ENCODE measurements at places on chromosomes 2 and 18.
A peak's percentile ranks its signal among the peaks of the same experiment; 100 is the strongest.

DNA sequence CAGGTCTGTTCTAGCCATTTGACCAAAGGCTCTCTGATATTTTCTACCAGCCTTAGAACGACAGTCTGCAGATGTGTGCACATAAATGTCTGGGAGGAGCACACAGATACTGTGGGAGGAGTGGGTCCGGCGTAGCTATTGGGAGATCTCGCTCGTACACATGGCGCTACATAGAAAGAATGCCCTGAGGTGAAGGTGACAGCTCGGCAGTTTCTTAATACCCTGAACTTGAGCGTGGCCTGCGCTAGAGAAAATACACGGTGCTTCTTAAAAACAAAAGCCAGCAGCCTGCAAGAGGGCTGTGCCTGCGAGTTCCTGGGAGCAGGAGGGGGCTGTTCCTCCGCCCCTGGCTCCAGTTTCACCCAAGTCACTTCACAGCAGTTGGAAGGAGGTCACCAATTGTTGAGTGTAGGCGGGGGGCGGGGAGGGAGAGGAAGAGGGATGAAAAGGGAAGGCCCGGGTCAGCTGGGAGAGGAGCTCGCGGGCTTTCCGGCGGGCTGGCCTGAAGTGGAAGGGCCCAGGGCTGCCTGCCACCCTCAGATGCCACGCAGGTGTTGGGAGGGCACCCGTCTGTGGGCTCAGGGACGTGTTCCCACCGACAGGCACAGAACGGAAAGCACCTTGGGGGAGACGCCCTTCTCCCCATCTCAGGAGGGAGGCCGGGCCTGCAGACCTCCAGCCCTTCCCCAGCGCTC, 124.7 kb upstream of the ZNF516 start:
- peak; percentile 76 for DNase-seq

- no peak for DNase-seq
Measured at GRCh38 chr2:168976034-168976654, 55.0 kb downstream of the ABCB11 start.

DNA sequence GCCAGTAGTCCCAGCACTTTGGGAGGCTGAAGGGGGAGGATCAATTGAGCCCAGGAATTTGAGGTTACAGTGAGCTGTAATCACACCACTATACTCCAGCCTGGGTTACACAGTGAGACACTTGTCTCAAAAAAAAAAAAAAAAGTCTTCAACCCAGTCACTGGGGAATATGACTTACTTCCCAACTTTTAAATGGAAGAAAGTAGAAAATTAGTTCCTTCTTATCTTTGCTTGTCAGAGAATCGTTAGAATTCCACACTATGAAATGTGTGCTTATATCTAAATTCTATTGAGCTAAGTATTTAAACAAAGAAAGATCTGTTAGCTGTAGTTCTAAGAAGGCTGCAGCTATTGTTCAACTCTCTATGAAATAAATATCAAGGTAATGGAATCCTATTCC, 22.4 kb downstream of the DYNC2LI1 start:
- DNase-seq = no peak

DNA sequence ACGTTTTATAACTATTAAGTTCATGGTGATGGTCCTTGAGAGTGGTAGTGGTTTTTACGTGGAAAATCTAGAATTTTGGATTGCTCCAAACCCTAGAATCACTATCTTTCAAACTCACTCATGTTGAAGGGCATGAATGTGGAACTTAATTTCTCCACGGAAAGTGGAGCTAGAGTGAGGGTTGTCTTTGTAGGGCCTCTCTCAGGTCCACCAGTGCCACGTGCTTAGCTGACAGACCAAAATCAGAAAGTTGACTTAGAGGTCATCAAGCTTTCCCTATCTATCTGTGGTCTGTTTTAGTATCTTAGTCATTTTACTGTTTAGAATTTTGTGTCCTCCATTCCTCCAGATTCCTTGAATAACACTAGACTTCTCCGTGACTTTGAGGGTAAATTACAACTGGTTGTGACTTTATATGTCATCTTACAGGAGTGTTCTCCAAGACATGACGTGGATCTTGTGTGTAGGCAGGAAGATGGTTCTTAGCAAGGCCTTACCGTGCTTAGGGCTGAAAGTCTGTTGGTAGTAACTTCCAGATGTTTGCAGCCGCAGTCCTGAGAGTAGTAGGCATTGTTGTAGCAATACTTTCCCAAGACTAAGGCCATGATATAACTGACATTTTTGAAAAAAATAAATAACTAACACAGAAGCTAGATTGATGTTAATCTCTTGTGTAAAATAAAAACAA, 26.8 kb downstream of the DIS3L2 start:
- DNase-seq = no peak

GRCh38 chr18:46412916-46413315, 244.1 kb downstream of the LOXHD1 start:
- no peak for DNase-seq

DNA sequence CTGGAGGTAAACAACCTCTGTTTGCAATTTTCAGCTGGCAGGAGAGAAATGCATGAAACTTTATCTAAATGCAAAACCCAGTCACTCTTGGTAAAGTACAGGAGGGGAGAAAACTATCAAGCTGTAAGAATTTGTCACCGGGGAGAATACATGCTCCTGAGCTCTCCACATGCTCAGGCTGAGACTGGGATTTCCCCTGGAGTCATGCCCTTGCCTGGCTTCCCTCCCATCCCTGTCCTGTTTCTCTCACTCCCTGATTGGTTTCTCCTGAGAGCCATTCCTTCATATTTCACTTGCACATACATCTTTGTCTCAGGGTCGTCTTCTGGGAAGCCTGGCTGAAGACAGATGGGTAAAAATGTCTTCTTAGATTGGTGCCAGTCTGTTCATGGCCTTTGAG, 52.9 kb upstream of the SPATS2L start:
- no peak for DNase-seq

GRCh38 chr18:50717563-50717962, 102.3 kb downstream of the MRO start:
- DNase-seq = no peak

GRCh38 chr18:44732599-44732998, 51.9 kb downstream of the SETBP1 start:
- no peak for DNase-seq

GRCh38 chr2:86175828-86176227, 19.4 kb downstream of the IMMT start:
- DNase-seq = no peak

GRCh38 chr2:62202019-62202722, 6.3 kb downstream of the B3GNT2 start:
- DNase-seq = no peak

- no peak for DNase-seq
Measured at GRCh38 chr2:99942561-99943347, 199.6 kb downstream of the AFF3 start.

- DNase-seq = peak; percentile 82
Measured at GRCh38 chr2:40450796-40451430, 977 bp downstream of the SLC8A1 start.

DNA sequence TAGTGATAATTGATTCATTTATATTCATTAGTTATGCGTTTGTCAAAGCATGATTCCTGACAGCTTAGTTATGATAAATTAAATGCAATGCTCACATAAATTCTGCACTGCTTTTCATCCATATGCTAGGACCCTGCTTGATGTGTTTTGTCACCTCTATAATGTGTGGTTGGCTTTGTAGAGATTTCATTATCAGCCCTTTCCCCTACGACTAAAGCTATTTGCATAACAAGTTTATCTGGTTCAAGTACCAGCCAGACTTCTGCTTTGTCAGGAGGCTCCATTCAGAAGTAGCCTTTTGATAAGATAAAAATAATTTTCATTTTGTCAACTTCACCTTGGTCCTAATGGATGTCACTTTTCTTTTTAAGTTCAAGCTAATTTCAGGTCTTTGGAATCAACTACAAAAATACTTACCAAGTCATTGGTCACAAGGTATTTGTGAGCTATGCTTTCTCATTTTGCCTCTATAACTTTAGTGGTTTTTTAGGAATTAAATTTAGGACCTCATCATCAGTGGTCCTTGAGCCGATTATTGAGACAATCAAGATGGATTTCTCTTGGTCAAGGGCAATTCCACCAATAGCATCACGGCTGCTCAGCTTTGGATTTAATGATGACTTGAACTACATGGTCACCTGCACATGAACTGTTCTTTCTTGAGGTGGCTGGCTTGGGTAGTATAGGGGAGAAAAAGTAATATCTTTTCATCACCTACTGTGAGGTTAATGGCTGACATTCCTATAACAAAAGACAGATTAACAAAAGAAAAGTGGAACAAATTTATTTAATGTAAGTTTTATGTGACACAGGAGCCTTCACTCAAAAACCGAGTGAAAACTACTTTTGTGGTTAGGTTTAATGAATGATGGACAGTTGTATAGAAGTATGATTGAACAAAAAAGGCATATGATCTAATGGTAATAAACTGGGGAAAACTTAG, 162.1 kb downstream of the MYO3B start:
- DNase-seq = no peak

DNA sequence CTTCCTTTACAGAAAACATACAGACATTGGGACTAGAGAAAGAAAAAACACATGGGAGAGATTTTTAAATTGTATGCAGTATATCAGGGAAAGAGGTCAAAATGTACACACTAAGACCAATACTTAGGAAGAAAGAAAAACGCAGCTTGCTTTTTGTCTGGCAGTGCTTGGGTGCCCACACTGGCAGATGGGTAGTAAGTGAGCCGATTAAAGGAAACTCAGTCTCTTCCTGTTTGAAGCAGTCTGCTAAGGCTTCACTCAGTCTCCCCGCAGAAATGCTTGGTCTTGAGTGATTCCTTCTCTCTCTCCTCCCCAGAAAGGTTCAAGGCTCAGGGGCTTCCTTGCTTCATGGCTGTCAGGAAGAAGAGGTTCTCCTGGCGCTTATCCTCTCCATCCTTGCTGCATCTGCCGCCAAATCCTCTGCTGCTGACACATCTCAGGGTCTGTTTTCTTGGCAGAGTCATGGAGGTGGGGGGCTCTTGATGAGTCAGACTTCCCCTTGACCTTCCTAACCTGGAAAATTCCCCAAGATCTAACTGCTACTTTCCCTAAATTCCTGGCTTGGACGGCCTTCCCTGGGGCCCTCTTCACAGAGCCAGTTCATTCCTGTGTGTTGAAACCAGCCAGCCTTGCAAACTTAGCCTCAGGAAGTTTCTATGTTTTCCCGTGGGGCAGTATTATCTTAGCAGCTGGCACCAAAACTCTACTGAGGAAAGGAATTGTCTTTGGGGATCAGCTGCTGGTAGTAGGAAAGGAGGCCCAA, 10.5 kb upstream of the TMSB10 start:
- peak; percentile 31 for DNase-seq

DNA sequence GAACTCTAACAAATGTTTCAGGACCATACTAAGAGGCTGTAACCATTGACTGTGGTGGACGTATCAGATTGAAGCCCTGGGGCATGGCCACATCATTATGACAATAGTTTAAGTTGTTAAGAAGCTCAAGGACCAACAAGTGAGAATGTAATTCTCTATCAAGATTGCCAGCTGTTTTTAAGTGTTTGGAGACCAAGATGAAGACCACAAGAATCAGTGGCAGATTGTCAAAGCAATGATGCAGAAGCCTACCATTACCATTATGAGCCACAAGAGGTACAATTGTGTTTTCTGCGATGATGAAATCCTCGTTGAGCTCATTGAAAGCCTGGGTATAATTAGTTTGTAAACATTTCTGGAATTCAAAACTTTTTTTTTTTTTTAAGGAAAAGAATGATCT, 261.1 kb upstream of the ZEB2 start:
- no peak for DNase-seq

DNA sequence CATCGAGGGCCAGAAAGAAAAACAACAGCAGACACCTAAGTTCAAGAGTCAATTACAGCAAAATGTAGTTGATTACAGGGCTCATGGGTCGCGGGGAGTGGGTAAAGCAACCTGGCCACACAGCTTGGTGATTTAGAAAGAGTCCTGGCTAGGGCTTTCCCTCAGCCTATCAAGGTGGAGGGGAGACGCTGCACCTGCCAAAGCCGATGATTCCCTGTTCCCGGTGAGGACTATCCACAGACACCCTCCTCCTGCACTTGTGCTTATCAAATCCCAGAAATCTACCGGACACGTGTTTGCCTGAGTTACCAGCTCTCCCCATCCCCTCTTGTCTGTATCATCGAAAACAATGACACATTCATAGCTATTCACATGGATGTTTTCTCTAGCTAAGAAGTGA, 7.0 kb upstream of the SOX11 start:
- no peak for DNase-seq

- DNase-seq = no peak
Measured at GRCh38 chr2:73564986-73565385, 77.2 kb downstream of the NAT8 start.

DNA sequence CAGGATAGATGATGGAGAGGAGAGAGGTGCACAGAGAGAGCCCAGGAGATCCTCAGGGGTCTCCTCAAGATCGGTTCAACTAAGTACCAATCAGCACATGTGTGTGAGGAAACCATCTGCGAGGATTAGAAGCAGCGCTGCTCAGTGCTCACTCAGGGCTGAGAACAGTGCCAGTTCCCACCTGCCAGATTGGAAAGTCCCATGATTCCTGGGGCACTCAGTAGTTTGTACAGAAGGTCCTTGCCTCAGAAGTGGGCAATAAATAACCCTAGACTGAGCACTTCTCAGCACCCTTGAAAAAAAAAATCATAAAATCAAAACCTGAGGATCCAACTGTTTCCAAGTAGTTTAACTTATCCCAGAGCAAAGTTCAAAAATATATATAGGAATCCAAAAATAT, 53.8 kb downstream of the SEMA4F start:
- DNase-seq = no peak

- DNase-seq = no peak
Measured at GRCh38 chr2:5942204-5942603, 250.0 kb downstream of the SOX11 start.

Data from inflammatory macrophage (primary cell).